ENCODE measurements at places on chromosomes 2 and 18. TPM values are rescaled to one million over a fixed set of nuclear protein-coding genes. Genes with fewer than 3 reads are reported as not detected.

DNA sequence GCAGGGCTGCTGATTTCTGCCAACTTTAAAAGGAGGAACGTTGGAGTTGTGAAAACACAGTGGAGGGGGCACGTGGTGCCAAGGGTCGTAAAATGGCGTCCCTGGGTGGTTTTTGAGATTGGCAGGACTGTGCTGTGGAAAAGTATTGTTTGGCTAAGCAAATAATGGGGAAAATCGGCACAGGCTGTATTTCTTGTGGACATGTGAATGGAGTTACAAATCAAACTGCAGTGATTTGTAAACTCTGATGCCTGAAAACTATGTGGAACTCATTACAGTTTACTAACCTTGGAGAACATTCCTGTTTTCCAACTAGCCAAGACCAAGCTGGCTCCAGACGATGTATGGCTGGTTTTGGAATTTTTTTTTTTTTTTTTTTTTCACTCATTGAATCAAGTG is 68.7 kb downstream of the KCTD1 start:
- H3K27ac ChIP-seq, result peak overlapping the region; percentile 82
- peaks cover 6% of the 10 kb centered on the region for H3K36me3 ChIP-seq
- DNase-seq, result no peak

GRCh38 chr18:25346561-25346960 is 5.4 kb downstream of the ZNF521 start:
- peaks cover 27% of the 10 kb centered on the region for H3K27me3 ChIP-seq
- no peak for DNase-seq
- H3K27ac ChIP-seq, result no peak overlapping the region
- H3K4me3 ChIP-seq, result no peak overlapping the region

DNA sequence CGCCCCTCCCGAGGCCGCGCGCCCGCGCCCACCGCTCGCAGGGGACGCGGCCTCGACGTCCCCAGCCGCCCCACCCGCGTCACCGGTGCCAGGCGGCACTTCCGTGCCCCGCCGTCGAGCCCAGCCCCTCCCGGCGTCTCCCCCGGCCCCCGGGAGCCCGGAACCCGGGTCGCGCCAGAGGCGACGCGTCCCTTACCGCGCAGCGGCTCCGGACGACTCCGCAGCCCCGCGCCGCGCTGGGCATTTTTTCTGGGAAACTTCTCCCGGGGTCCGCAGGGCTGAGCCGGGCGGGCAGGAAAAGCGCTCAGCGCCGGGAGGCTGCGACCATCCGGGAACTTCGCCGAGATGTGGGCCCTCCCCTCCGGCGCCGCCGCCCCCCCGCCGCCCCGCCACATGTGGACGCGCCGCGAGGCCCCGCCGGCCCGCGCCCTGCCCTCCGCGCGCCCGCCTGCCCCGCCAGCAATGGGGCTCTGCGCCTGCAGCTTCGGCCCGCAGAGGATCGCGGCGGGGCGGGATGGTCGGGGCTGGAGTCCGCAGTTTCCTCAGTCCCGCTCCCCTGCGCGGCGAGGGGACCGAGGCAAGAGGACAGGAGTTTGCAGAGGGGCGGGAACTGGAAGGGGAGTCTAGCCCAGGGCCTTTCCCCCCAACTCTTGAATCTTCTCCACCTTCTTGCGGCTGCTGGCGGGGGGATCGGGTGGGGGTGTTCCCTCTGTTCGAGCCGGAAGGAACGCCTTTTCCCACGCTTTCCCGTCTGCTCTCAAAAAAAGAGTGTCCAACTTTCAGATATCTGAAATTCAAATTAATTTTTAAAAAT is 81.5 kb downstream of the CHRNA1 start:
- peaks cover 17% of the 10 kb centered on the region for H3K4me1 ChIP-seq
- H3K36me3 ChIP-seq, result no peaks in the 10 kb centered on the region
- H3K27ac ChIP-seq, result no peak overlapping the region
- peak; percentile 72 for DNase-seq
- peak overlapping the region; percentile 81 for H3K4me3 ChIP-seq

- H3K27ac ChIP-seq, result no peak overlapping the region
- no peaks in the 10 kb centered on the region for H3K36me3 ChIP-seq
- no peaks in the 10 kb centered on the region for H3K4me1 ChIP-seq
- DNase-seq, result no peak
These were observed 111.4 kb upstream of the PGAP1 start for GRCh38 chr2:197037863-197038398.

Gene PCARE
- total RNA-seq, result not detected

DNA sequence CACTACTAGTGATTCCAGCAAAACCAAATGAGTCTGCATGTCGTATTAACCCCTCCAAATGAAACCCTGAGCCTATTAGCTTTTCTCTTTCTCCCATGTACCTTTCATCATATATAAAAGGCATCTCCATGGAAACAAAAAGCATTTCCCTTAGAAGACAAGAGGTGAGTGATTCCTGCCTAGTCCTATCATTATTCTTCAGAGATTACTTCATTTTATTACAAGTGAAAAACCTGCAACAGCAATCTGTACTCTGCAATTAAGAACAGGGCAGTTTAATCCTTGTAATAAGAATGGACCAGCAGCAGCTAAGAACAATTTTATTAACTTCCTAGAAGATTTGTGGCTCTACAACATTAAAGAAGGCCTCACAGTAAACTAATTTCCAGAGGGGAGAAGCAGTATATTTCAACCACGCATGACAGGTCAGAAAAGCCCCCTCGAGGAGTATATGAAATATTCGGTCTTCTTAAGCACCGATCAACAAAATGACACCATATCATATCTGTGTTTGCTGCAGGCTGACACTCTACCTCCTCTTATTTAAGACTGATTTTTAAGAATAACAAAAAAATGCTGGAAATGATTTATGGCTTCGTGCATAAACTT is 132.3 kb upstream of the TFPI start:
- no peak overlapping the region for H3K27ac ChIP-seq
- H3K27me3 ChIP-seq, result no peaks in the 10 kb centered on the region
- no peaks in the 10 kb centered on the region for H3K36me3 ChIP-seq
- no peak for DNase-seq
- no peak overlapping the region for H3K4me3 ChIP-seq

Measured in WTC11 (cell line).